WTC11 (cell line): ENCODE measurements at places on chromosomes 1 and 21. TPM values are rescaled to one million over a fixed set of nuclear protein-coding genes. Genes with fewer than 3 reads are reported as not detected.

LAMTOR2 gene
- total RNA-seq = 62.4 to 75.7 TPM (median 73.8 TPM) in 3 replicates

OR2T29 gene
- total RNA-seq = not detected in 3 replicates

RGS8 gene
- total RNA-seq = 0.07 to 0.66 TPM (median 0.14 TPM) in 3 replicates

DNA sequence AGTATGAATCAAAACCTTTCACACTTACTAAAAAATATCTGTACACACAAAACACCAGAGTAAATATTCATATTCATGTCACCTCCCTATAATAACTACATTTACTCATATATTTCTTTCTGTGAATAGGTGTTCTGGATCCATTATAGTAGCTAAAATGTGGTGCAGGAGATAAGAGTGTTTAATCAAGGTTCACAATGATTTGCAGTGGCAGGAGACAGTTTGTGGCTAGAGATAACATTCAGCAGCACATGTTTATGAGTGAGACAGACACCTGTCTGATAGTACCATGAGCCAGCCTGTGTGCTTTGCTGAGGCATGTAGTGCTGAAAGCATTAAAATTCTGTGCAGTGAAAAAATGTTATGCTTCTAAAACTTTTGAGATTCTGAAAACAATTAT is 410.3 kb downstream of the SRGAP2C start:
- no peak for DNase-seq

GRCh38 chr1:11918799-11919519 is 7.3 kb downstream of the KIAA2013 start:
- DNase-seq = no peak

DNA sequence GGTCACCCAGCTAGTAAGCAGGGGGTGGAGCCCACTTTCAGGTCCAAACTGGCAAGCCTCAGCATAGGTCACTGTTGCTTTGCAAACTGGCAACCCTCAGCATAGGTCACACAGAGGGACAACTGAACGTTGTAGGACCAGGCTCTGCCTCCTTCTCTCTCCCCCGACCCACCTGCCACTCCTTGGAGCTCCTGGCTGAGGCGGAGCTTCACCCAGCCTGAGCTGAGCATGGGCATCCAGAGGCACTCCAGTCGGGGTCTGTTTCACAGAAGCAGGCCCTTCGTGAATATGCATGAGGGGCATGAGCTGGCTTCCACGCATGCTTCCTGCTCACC is 24.2 kb downstream of the CAPZB start:
- DNase-seq = peak; percentile 42

DNA sequence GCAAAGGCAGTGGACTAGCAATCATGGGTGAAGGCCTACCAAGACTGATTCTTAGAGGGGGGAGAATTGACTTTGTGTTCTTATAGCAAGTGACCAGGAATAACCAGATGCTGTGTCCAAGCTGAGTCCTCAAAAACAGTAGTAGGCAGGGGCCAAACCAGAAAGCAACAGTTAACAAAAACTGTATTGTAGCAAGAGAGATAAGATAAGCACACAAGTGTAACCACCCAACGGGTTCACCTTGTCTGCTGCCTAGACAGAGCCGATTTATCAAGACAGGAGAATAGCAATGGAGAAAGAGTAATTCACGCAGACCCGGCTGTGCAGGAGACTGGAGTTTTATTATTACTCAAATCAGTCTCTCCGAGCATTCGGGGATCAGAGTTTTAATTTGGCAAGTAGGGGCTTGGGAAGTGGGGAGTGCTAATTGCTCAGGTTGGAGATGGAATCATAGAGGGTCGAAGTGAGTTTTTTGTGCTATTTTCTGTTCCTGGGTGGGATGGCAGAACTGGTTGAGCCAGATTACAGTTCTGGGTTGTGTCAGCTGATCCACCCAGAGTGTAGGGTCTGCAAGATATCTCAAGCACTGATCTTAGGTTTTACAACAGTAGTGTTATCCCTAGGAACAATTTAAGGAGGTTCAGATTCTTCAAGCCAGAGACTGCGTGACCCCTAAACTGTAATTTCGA is 8.3 kb upstream of the CSRP1 start:
- DNase-seq = no peak

- DNase-seq = no peak
Measured at GRCh38 chr1:2574350-2574749, 12.2 kb upstream of the PRXL2B start.

DNA sequence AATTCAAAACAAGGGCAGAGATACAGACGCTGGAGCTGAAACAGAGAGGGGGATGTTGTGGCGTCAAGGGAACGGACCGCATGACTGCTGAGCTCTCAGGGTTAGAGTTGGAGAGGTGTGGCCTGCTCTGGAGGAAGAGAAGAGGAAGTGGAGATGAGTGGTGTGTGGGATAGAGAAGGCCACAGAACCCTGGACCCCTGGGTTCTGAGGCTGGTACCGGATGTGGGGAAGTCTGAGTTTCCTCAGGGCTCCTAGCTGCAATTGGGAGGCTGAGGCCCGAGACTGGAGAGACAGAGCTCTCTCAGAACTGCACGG is 1.8 kb downstream of the BCAN start:
- DNase-seq = no peak

DNA sequence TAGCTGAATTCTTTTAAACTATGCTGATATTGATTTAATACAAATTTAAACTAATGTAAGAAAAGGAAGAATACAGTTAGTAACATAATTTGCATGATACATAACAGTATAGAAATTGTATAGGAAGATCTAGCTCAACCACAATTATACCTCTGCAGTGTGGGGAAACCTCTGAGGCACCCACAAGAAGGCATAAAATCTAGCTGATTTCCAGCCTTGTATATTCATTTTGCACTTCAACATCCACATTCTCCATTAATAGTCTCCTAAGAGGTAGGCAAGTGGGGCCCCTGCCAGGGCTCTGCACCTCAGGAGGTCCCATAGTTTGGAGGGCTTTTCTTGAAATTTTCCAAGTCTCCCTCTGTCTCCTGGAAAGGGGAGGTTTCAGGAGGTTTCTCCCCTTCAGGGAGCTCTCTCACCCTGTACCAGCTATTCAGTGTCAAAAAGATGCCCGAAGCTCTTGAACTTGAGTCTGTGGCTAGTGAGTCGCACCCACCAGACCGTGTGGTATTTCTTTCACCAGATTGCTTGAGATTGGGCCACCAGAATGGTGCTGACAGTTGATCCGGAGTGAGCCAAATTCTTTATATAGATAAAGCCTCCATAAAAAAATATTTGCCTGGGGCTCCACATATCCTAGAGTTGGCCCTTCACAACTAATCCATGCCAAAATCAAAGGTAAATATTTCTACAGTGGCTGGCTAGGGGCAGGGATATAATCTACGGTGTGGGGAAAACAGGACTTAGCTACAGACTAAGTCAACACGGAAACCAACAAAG is 108.2 kb downstream of the TIAM1 start:
- no peak for DNase-seq

DNA sequence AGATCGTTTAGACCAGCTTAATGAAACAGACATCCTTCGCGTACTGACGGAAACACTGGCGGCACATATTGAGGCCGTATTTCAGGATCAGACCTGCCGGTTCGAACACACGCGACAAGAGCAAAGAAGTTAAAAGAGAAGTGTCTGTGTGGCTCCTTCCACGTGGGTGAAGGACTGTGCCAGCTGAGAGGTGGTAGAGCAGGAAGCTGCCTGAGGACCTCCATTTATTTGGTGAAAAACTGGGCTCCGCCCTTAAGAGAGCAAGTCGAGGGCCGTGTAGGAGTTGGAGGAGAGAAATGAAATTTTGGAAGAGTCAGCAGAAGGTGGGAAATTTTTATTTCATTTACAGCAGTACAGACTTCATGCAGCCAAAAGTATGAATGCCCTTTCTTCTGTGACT is 38.8 kb upstream of the ADORA3 start:
- DNase-seq = no peak

DNA sequence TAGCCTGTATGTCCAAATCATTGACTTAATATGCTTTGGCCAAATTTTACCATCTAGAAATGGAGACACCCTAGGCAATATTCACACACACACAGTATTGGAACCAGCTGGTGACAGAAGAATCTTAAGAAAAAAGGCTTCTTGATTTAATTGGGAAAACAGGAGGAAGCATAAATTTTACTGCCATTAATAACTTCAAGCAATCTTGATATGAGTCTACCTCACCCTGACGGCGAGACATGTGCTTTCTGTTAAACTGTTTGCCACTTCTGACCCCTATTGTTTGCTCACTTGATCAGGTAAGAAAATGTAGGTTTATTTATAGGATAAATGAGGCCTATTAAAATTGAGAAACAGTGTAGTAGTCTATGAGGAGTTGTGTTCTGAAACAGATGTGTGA is 73.2 kb downstream of the KIFAP3 start:
- DNase-seq = no peak

GRCh38 chr1:112454316-112454715 is 54.4 kb upstream of the WNT2B start:
- no peak for DNase-seq
